ENCODE measurements at places on chromosomes 13 and 19. TPM values are rescaled to one million over a fixed set of nuclear protein-coding genes. Genes with fewer than 3 reads are reported as not detected.

PRR36 gene
- 2.7 TPM for polyA plus RNA-seq

BRME1 gene
- 8.5 TPM for polyA plus RNA-seq

CCDC8 gene
- polyA plus RNA-seq: 0.84 TPM

PABPC3 gene
- not detected for polyA plus RNA-seq

MZT1 gene
- 38.5 TPM for polyA plus RNA-seq

CLEC17A gene
- not detected for polyA plus RNA-seq

IGFL3 gene
- polyA plus RNA-seq: not detected

TBXA2R gene
- not detected for polyA plus RNA-seq

KATNAL1 gene
- polyA plus RNA-seq: 21.9 TPM

SIAH3 gene
- 4.0 TPM for polyA plus RNA-seq

TSPAN16 gene
- not detected for polyA plus RNA-seq

LYPD3 gene
- polyA plus RNA-seq: not detected

OSCAR gene
- polyA plus RNA-seq: not detected

GNA15 gene
- not detected for polyA plus RNA-seq

APOC4 gene
- not detected for polyA plus RNA-seq

ZNF681 gene
- polyA plus RNA-seq: 3.6 TPM

MADCAM1 gene
- polyA plus RNA-seq: 0.22 TPM

TMEM150B gene
- not detected for polyA plus RNA-seq

FSD1 gene
- 158 TPM for polyA plus RNA-seq

SLITRK6 gene
- polyA plus RNA-seq: 28.6 TPM

PSG7 gene
- not detected for polyA plus RNA-seq

NBEA gene
- 55.8 TPM for polyA plus RNA-seq

COX6B1 gene
- 1,013 TPM for polyA plus RNA-seq

DNAAF3 gene
- polyA plus RNA-seq: 0.38 TPM

SHANK1 gene
- polyA plus RNA-seq: 7.9 TPM

PGLYRP2 gene
- polyA plus RNA-seq: not detected

DKKL1 gene
- 2.8 TPM for polyA plus RNA-seq

ZNF548 gene
- polyA plus RNA-seq: 78.7 TPM

ARHGAP35 gene
- 32.7 TPM for polyA plus RNA-seq

SPART gene
- polyA plus RNA-seq: 45.3 TPM
